Spleen (tissue), 13 donors: ENCODE measurements at places on chromosomes 7 and 10.

DNA sequence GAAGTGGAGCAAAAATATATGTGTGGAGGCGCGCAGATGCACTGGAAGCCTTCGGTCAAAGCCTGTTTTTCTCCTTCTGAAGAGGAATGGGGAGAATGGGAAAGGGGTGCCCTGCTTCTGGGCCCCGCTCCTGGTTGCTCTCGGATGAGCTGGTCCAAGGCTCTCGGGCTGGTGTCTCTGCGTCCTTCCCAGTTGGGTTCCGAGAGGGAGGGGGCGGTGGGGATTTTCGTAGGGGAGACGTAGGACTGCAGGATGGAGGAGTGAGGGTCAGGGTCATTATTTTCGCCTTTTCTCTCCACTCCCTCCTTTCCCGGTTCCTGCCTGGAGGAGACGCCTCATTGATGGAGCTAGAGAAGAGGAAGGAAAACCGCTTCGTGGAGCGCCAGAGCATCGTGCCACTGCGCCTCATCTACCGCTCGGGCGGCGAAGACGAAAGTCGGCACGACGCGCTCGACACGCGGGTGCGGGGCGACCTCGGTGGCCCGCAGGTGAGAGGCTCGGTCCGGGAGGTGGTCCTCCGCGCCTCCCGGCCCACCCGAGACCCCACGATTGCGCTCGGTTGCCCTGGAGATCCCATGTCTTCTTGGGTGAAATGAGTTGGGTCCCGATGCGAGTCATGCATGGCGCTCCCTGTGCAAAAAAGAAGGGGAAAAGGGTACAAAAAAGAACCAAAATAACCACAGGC, 790 bp downstream of the ADAM22 start:
- H3K27ac ChIP-seq = peak overlapping the region; percentile 86
- DNase-seq = peak; percentile 81
- no peaks in the 10 kb centered on the region for H3K36me3 ChIP-seq
- H3K4me1 ChIP-seq = peaks cover 4% of the 10 kb centered on the region
- H3K27me3 ChIP-seq = no peaks in the 10 kb centered on the region
- peak overlapping the region; percentile 86 for H3K4me3 ChIP-seq

DNA sequence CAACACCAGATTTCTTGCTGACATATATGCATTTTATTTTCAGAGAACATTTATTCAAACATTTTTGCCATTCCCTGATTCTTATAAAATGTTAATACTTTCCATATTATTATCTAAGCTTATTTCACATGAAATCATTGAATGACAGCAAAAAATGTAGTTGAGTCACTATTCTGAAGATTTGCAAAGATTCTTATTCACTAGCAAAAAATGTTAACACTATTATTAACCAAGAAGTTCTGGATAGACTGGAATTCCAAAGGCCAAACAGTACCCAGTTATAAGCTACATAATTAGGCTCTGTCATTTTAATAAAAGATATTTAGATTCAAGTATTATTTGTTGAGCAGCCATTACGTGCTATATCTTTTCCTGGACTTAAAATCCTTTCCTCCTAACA, 4.3 kb downstream of the GSTO2 start:
- no peak for DNase-seq
- H3K27me3 ChIP-seq = peaks cover 11% of the 10 kb centered on the region
- H3K4me3 ChIP-seq = no peak overlapping the region
- H3K27ac ChIP-seq = no peak overlapping the region
- no peaks in the 10 kb centered on the region for H3K36me3 ChIP-seq

- H3K36me3 ChIP-seq = peaks cover 2% of the 10 kb centered on the region
- peaks cover 74% of the 10 kb centered on the region for H3K4me1 ChIP-seq
- H3K27ac ChIP-seq = no peak overlapping the region
- no peaks in the 10 kb centered on the region for H3K27me3 ChIP-seq
- peak; percentile 54 for DNase-seq
Measured at GRCh38 chr10:70561558-70561957, 41.0 kb downstream of the PRF1 start.

GRCh38 chr10:66222462-66223046, 703.3 kb upstream of the LRRTM3 start:
- no peaks in the 10 kb centered on the region for H3K27me3 ChIP-seq
- H3K4me3 ChIP-seq = no peak overlapping the region
- H3K36me3 ChIP-seq = no peaks in the 10 kb centered on the region
- no peak for DNase-seq

DNA sequence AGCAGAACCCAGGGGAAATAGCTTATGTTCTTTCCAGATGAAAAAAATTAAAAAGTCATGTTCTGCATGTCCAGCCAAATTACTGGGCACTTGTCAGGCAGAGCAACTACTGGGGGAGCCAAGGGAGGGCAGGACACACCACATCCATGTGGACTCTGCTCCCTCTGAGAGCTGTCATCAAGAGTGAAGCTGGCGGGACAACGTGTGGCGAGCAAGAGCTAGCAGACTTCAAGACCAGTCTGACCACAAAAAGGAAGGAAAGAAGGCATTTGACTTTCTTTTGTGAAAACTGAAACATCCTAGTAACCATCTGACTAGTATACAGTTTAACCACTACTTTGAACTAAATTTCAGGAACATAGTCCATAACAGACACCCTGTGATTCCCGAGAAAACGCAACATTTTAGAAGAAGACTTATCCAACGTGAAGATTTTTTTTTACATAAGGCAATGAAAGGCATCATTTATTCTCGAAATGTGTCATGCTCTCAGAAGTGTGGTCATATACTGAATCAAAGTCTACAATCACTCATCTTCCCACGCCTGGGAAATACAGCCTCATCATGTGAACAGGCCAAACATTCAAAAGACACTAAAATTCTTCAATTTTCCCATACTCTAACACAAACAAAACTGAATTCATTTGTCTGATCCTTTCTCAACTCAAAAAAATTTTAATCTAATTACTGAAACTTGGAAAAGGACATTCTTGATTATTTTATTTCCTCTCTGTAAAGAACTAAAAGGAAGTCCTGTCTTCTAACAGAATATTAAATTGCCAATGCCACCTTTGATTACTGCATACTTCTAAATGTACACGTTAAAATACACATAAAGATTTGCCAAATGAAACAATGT, 15.5 kb downstream of the CYTH3 start:
- H3K4me1 ChIP-seq = no peaks in the 10 kb centered on the region
- no peaks in the 10 kb centered on the region for H3K27me3 ChIP-seq
- no peak overlapping the region for H3K4me3 ChIP-seq
- DNase-seq = peak; percentile 47
- no peak overlapping the region for H3K27ac ChIP-seq

- H3K4me1 ChIP-seq = no peaks in the 10 kb centered on the region
- H3K4me3 ChIP-seq = no peak overlapping the region
- H3K36me3 ChIP-seq = no peaks in the 10 kb centered on the region
Measured at GRCh38 chr7:91311839-91312238, 47.6 kb downstream of the FZD1 start.

DNA sequence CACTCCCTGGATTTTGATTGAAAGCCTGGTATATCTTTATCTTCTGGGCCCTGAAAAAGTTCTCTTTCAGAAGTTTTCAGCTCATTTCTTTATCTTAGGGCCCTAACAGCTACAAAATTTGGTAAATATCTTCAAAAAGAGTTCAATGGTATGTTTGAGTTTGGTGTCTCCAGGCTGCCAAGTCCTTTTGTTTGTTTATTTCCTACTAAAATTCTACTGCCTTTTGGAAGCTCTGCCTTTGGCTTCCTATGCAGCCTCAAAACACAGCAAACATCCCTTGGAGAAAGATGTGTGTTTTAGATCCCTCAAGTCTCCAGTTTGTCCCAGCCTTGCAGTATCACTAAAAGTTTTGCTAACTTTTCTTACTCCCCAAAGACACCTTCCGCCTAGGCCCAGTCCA, 146.8 kb downstream of the LRRTM3 start:
- no peaks in the 10 kb centered on the region for H3K4me1 ChIP-seq
- no peak overlapping the region for H3K4me3 ChIP-seq
- no peak for DNase-seq
- H3K36me3 ChIP-seq = no peaks in the 10 kb centered on the region
- no peak overlapping the region for H3K27ac ChIP-seq
- no peaks in the 10 kb centered on the region for H3K27me3 ChIP-seq

DNA sequence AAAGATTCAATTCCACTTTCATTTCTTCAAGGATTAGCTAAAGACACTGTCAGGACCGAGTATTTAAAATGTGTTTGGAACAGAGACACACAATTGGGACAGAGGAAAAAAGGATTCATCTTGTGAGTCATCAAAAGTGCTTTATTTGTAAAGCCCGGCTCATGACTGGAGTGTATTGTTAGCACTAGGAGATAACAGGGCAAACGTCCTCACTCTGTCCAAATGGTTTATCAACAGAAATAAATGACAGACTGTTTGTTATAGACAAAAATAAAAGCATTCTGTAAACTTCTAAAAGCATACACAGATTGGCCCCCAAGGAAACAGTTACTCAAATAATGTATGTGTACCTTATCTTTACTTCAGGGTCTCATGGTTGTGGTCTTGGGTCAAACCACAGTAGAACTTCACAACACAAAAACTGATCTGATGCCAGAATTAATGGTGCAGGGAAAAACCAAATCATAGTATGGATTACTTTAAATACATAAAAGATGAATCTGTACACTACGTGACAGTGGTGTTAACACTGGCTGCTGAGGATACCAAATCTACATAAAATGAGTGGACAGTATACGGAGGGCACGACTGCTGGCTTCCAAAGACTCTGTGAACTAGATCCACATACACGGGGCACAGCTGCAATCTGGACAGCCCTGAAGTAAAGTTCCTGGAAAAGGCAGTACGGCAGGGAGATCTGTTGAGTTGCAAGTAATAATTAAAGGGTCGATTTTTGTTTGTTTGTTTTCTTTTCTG, 179.4 kb downstream of the PIP4K2A start:
- H3K27me3 ChIP-seq = no peaks in the 10 kb centered on the region
- no peak overlapping the region for H3K4me3 ChIP-seq
- no peak for DNase-seq

- H3K4me1 ChIP-seq = no peaks in the 10 kb centered on the region
- H3K27ac ChIP-seq = no peak overlapping the region
- H3K4me3 ChIP-seq = no peak overlapping the region
- no peak for DNase-seq
- H3K36me3 ChIP-seq = no peaks in the 10 kb centered on the region
Measured at GRCh38 chr7:31098642-31099360, 46.7 kb downstream of the ADCYAP1R1 start.

GRCh38 chr10:102449321-102450123, 1.8 kb downstream of the C10orf95 start:
- DNase-seq = peak; percentile 95
- no peaks in the 10 kb centered on the region for H3K27me3 ChIP-seq
- peak overlapping the region; percentile 80 for H3K27ac ChIP-seq
- H3K4me1 ChIP-seq = peaks cover 50% of the 10 kb centered on the region
- H3K4me3 ChIP-seq = peak overlapping the region; percentile 79
- H3K36me3 ChIP-seq = no peaks in the 10 kb centered on the region

- no peak overlapping the region for H3K4me3 ChIP-seq
- no peak for DNase-seq
- no peaks in the 10 kb centered on the region for H3K27me3 ChIP-seq
- peaks cover 78% of the 10 kb centered on the region for H3K4me1 ChIP-seq
- H3K36me3 ChIP-seq = peaks cover 23% of the 10 kb centered on the region
Measured at GRCh38 chr7:130910949-130911944, 177.2 kb upstream of the KLF14 start.

- DNase-seq = no peak
- H3K4me1 ChIP-seq = peaks cover 41% of the 10 kb centered on the region
- H3K27me3 ChIP-seq = peaks cover 100% of the 10 kb centered on the region
- H3K4me3 ChIP-seq = no peak overlapping the region
- no peaks in the 10 kb centered on the region for H3K36me3 ChIP-seq
Measured at GRCh38 chr7:1247527-1248041, 14.9 kb downstream of the UNCX start.

GRCh38 chr10:126049759-126050700, 153.7 kb downstream of the FANK1 start:
- H3K36me3 ChIP-seq = no peaks in the 10 kb centered on the region
- no peaks in the 10 kb centered on the region for H3K27me3 ChIP-seq
- DNase-seq = no peak

- no peak for DNase-seq
- peaks cover 4% of the 10 kb centered on the region for H3K27me3 ChIP-seq
- no peaks in the 10 kb centered on the region for H3K4me1 ChIP-seq
- no peak overlapping the region for H3K27ac ChIP-seq
- no peak overlapping the region for H3K4me3 ChIP-seq
- no peaks in the 10 kb centered on the region for H3K36me3 ChIP-seq
Measured at GRCh38 chr10:112203328-112204076, 19.9 kb upstream of the GPAM start.

GRCh38 chr10:63021225-63021624, 111.9 kb upstream of the NRBF2 start:
- H3K27ac ChIP-seq = no peak overlapping the region
- no peak for DNase-seq
- H3K4me3 ChIP-seq = no peak overlapping the region
- no peaks in the 10 kb centered on the region for H3K27me3 ChIP-seq
- H3K4me1 ChIP-seq = no peaks in the 10 kb centered on the region

DNA sequence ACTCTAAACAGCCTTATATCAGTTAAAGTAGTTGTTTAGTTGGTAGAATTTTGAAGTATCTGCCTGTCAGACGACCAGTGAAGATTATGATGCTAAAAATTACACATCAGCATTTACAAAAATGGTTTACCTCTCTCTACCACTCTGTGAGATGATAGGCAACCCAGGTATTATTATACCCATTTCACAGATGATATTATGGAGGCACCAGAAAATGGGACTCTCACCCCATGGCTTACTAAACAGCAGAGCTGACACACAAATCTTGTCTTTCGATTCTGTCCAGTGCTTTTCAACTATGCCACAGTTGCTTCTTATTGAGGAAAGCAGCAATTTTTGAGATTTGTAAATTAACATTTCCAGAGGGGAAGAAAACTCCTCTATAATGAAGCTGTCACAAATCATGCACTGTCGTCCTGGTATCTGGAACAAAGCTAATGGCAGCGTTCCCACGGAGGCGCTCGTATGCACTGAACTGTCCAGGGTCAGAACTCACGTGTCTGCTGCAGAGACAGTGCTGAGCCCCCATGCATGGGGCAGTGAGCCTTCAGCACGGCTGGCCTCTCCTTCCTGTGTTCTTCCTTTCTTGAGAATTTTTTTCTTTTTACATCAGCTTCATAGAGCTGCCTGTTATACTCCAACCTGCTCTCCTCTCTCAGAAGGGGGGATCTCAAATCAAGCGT, 381.1 kb downstream of the SDK1 start:
- no peaks in the 10 kb centered on the region for H3K36me3 ChIP-seq
- no peak overlapping the region for H3K4me3 ChIP-seq
- no peaks in the 10 kb centered on the region for H3K27me3 ChIP-seq

GRCh38 chr10:3097160-3097559, 29.8 kb downstream of the PFKP start:
- H3K4me3 ChIP-seq = no peak overlapping the region
- no peak for DNase-seq
- H3K36me3 ChIP-seq = peaks cover under 1% of the 10 kb centered on the region
- no peaks in the 10 kb centered on the region for H3K27me3 ChIP-seq

GRCh38 chr7:141991140-141991539, 4.5 kb upstream of the MGAM start:
- peak overlapping the region; percentile 86 for H3K27ac ChIP-seq
- no peaks in the 10 kb centered on the region for H3K4me1 ChIP-seq
- H3K36me3 ChIP-seq = no peaks in the 10 kb centered on the region
- DNase-seq = no peak
- H3K27me3 ChIP-seq = no peaks in the 10 kb centered on the region
- peak overlapping the region; percentile 21 for H3K4me3 ChIP-seq

DNA sequence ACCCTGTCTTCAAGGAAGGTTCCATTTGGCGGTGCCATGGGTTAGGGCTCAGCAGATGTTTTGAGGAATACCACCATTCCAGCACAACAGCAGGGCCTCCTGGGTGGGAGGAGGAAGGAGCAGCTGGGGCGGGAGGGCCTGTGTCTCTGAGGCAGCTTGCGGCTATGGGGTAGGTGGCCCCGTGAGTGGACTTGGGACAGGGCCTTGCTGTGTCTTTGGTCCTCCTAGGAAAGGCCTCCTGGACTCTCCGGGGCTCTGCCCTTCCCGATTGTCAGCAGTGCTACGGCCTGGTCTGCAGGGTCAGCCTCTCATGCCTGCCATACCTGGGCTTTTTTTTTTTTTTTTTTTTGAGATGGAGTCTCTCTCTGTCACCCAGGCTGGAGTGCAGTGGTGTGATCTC, 96.7 kb downstream of the PAXIP1 start:
- H3K36me3 ChIP-seq = no peaks in the 10 kb centered on the region
- H3K4me3 ChIP-seq = no peak overlapping the region
- H3K27me3 ChIP-seq = no peaks in the 10 kb centered on the region
